ENCODE measurements at places on chromosomes 3 and 15.

DNA sequence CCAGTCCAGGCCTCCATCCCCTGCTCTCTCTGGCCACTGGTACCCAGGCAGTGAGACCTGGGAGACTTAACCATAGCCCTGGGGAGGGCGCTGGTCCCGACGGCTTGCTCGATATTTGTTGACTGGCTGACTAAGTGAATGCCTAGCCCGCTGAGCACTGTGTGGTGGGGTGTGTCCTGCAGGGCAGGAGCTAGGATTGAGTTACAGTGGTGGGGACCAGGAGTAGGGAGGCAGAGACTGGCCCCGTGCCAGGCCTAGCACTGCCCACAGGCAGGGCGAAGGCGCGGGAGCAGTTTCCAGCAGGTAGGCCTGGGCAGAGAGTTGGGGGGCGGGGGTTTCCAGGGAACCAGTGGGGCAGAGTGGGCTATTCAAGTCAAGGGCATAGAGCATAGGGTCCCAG is at the start of gene VILL:
TSS of gene VILL (plus strand) at position 260 of the 400 bp plus-strand sequence. CDS start 2,887 bp downstream, outside the sequence.
- DNase-seq = no peak

GRCh38 chr15:27768732-27769475 is 330.2 kb downstream of the OCA2 start:
- no peak for DNase-seq

DNA sequence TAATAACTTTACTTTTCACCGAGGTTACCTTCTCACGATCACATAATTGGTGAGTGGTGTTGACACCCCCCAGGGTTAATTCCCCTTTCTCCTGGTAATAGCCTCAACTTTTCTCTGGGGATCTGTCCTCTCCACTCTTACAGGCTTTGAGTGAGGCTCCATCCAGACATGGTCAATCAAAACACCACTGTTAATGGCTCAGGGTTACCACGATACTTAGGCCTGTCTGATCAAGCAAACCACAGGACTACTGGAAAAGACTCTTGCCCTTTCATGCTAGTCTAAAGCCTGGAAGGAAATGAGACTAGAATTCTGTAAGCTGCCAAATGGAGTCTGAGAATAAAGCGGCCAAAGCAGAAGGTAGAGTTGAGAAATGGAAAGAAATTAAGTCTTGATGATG is 56.5 kb upstream of the STT3B start:
- no peak for DNase-seq

GRCh38 chr3:161347726-161348125 is 23.6 kb downstream of the SPTSSB start:
- no peak for DNase-seq

DNA sequence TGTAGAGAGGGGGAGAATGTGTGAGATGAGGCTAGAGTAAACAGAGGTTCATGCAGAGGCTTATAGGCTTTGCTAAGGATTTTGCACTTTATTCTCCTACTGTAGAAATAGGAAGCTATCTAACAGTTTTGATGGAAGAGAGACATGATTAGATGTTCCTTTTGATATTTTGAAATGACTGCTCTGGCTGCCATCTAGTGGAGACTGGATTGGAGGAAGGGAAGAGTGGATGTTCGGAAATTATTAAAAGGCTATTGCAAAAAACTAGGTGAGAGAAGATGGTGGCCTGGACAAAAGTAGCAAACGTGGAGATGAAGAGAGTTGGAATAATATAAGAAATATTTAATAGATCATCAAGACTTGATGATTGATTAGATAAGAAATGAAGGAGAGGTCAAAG is 42.2 kb downstream of the SYN2 start:
- DNase-seq = no peak

DNA sequence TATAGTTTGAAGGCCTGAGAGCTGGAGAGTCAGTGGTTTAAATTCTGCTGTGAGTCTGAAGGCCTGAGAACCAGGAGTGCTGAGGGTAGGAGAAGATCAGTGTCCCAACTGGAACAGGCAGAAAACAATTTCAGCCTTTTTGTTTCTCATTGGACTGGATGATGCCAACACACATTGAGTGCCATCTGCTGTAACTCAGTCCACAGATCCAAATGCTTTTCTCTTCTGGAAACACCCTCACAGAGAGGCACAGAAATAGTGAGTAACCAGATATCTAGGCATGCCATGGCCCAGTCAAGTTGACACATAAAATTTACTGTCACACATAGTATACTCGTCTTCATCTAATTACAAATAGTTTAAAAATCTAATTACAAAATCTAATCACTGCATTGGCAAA is 100.8 kb downstream of the NEO1 start:
- no peak for DNase-seq
